Skeletal muscle tissue (tissue), 5 donors: ENCODE measurements at places on chromosomes 4 and X. TPM values are rescaled to one million over a fixed set of nuclear protein-coding genes. Genes with fewer than 3 reads are reported as not detected.

FRAS1 gene
- 15.1 TPM for total RNA-seq

UGT2B11 gene
- not detected for total RNA-seq

TRIML2 gene
- total RNA-seq, result not detected

TIGD4 gene
- 2.1 TPM for total RNA-seq

SLC16A2 gene
- total RNA-seq, result 12.5 TPM

KLHL13 gene
- 80.9 TPM for total RNA-seq

F8A3 gene
- not detected for total RNA-seq

TIMM8A gene
- total RNA-seq, result 3.1 TPM

HPGDS gene
- 7.3 TPM for total RNA-seq
